Astrocyte of the cerebellum (primary cell): ENCODE measurements at places on chromosomes 7 and 10.

- DNase-seq, result no peak
Observed at GRCh38 chr10:35498693-35499092, 106.4 kb upstream of the GJD4 start.

- no peak for DNase-seq
Observed at GRCh38 chr7:101123703-101124068, 3.2 kb upstream of the SERPINE1 start.

DNA sequence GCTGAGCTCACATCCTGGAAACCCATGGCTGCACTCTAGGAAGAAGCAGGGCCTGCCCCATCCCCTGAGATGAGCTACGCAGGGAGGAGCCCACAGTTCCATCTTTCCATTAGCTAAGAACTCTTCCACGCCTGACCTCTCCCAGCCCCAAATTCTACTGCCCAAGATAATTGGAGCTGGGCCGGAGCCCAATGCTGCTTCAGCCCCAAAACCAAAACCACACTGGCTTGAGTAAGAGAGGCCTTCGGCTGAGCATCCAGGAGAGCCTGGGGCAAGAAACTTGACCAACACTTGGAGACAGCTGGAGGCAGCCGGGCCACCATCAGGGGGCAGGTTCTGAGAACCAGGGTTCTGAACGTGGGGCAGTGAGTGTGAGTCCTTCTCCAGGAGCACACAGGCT, 116.1 kb upstream of the ZMIZ1 start:
- DNase-seq, result peak; percentile 85

- DNase-seq, result no peak
Observed at GRCh38 chr10:3251172-3251571, 78.6 kb upstream of the PITRM1 start.

- no peak for DNase-seq
Observed at GRCh38 chr10:1613511-1613910, 123.8 kb downstream of the ADARB2 start.

DNA sequence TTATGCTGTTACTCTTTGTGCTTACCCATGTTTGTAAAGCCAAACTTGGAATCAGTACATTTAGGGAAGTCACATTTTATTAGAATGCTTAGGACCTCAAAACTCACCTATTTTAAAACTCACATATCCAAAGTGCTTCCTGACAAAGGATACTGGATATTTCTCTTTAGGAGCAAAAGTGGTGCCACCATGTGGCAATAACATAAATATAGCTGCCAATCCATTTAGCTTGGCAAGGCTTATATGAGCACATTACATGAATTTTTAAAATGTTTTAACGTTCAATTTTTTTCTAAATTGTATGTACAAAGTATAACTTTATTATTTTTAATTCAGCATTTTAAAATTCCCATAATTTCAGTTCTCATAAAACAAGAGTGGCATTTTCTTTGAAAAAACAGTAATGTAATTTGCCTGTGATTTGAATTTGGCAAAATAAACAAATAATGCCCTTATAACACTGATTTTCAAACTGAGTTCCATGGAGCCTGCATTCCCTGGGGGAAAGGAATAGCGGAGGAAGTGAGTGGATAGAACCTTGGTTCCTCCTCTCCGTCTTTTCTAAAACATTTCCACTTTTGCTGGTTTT, 75.4 kb downstream of the HDAC9 start:
- DNase-seq, result peak; percentile 49

- DNase-seq, result peak; percentile 62
Observed at GRCh38 chr7:20141666-20142065, 75.5 kb downstream of the MACC1 start.

DNA sequence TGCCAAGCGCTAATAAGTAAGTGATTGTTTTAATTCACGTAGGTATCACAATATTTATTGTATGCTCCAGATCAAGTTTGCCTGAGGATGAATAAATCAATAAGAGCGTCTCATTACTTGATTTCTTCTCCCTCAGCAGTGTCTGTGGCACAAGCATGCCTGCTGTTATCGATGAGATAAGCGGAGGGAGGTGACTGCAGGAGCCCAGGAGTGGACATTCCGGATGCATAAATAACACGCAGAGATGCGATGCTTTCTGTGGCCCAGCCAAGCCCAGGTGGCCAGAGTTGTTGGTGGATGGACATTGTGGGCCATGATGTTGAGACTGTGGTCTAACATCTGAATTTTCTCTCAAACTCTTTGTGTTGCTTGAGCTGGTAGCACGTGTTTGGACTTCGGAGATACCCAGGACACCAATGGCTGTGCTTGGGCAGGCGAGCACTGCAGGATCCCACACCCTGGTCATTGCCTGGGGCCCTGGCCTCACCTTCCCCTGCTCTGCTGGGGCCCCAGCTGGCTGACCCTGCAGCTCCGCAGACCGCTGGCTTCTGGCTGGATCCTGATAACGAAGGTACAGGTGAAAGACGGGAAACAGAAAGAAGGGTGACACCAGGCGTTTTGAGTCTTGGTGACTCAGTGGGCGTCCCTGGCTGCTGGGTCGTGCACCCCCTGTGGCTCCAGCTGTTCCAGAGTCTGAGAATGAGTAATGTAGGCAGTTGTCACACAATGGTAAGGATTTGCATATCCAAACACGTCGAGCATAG, 31.2 kb upstream of the MNX1 start:
- DNase-seq, result no peak

DNA sequence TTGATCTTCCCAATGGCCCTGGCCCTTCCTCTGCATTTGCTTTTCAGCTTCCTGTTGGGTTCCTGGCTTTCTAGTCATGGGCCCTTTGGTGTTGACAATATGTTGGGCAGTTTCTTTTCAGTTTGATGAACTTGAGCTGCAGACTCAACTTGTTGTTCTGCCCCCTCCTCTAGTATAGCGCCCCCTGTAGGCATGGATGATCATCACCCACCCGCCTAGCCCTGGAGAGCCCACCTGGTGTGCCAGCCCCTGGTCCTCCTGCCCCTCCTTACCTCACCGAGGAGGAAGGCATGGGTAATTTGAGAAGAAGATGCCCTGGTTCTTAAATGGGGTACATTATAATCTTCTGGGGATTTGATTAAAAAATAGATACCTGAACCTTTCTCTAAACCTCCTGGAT, 271.2 kb downstream of the SNX10 start:
- DNase-seq, result no peak

DNA sequence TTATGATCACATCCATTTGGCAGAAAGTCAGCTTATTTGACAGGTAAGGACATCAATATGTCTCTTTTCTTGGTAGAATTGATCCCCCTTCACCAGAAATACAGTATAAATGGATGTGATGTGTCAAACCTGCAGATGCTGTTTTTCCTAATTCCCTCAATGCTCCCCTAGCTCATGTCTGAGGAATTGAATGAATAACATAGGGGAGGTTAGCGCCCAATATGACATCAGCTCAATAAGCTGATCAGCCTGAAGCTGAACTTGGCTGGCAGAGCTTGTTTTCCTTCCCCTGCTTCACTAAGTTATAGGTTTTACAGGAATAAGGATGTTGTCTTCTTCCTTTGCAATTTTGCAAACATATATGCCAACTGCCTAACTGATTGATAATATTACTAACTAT, 132.5 kb downstream of the REEP3 start:
- DNase-seq, result no peak

- DNase-seq, result peak; percentile 18
Observed at GRCh38 chr10:12535656-12536055, 186.3 kb downstream of the CAMK1D start.

GRCh38 chr10:79266084-79266483, 81.2 kb upstream of the PPIF start:
- DNase-seq, result no peak

GRCh38 chr7:44073664-44074348, 8.4 kb upstream of the PGAM2 start:
- DNase-seq, result no peak

DNA sequence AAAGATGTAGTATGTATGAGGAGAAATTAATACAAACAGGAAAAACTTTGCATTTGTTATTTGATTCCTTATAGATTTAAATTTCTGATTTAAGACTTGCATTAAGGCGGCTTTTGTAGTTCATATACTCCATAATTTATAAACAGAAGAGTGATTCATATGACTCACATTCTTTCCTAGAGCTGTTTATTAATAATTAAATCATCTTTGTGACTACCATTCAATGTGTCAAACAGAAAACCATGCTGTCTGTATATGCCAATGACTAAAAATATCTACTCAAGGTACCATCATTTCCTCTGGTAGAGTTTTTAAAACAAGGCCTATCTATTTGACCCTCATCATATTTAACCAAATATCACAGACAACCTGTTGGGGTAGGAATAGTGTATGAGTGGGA, 501.7 kb downstream of the PARD3 start:
- no peak for DNase-seq

GRCh38 chr10:21520949-21521348, 4.5 kb downstream of the SKIDA1 start:
- DNase-seq, result no peak

GRCh38 chr7:55258631-55259030, 106.5 kb upstream of the LANCL2 start:
- DNase-seq, result no peak

DNA sequence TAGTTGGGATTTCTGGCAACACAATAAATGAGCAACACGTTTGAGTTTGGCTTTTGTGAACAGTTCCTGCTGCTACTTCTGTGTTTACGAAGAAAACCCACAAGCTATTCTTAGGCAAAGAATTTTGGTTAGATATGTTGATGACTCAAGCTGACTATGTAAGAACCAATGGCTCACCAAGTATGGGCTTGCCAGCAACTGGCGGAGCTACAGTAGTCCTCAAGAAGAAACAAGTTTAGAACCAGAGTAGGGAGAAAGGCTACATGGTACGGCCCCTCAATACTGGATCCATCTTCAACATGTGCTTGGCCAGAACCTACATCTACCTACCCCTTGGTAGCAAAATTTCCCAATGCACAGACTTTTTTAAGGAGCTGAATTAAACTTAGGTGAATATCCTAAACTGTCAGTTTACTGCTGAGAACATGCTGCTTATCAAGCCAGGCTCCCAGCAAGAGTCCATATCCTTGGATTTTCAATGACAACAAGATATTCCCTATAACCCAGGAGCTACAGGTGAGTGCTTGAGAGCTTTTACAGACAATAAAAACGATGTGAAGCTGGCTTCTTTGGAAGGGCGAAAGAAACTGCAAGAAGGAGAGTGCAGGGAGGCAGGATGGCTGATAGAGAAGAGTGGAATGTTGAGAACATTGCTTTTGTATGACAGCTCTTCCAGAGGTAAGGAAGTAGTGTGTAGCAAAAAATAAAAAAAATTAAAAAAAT, 74.3 kb upstream of the ASAH2 start:
- DNase-seq, result peak; percentile 96

GRCh38 chr7:7443806-7444350, 91.8 kb downstream of the COL28A1 start:
- DNase-seq, result no peak

GRCh38 chr10:25026463-25026862, 10.1 kb downstream of the THNSL1 start:
- DNase-seq, result no peak

DNA sequence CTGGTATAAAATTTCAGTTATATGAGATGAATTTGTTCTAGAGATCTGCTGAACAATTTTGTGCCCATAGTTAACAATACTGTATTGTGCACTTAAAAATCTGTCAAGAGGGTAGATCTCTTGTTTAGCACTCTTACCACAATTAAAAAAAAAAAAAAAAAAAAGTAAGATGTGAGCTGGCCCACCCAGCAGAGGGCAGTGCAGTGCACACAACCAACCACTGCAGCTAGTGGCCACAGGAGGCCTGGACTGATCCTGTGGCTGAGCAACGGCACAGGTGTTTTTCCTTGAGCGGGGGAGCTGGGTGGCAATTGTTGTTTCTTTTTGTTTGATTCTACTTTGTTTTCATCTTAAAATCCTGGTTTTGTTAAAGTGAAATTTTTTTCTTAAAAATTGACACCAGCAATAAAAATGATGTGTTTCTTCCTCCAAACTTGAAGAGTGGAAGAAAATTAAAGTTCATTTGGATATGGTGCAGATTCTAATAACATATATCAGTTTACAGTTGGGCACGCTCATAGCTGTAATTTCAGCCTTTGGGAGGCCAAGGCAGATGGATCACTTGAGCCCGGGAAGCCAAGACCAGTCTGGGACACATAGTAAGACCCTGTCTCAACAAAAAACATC, 171.1 kb upstream of the TBX20 start:
- peak; percentile 29 for DNase-seq

- DNase-seq, result no peak
Observed at GRCh38 chr7:47778153-47778661, 170.1 kb downstream of the PKD1L1 start.

DNA sequence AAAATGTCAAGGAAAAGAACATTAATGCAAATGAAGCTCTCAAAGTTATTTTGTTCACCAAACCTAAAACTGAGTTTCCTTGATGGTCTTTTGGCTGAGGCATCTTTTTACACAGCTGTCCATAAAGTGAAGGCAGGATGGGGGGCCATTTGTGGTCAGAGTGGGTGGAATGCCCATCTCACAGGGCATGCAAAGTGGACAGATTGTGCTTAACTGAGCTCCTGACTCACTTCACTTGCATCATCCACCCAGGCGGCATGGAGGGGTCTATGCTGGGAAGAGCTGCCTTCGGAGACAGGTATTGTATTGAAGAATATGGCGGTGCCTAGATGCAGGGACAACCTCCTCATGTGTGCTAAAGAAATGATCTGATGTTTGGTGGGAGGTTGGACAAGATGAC, 905.3 kb downstream of the KCNMA1 start:
- DNase-seq, result no peak

DNA sequence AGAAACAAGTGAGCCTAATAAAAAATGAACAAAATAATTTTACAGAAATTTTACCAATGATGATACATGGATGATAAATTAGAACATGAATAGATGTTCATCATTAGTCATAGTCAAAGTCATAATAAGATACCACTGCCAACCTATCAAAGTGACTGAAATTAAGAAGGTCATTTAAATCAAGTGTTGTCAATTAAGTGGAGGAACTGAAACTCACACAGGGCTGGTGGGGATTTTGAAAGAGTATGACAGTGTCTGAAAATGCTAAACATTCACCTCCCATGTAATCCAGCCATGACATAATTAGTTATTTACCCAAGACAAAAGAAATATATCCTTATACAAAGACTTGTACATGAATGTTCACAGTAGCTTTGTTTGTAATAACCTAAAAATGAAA, 57.1 kb upstream of the DYNC1I1 start:
- DNase-seq, result no peak
